ENCODE measurements at places on chromosomes 5 and 9.
A peak's percentile ranks its signal among the peaks of the same experiment; 100 is the strongest.

DNA sequence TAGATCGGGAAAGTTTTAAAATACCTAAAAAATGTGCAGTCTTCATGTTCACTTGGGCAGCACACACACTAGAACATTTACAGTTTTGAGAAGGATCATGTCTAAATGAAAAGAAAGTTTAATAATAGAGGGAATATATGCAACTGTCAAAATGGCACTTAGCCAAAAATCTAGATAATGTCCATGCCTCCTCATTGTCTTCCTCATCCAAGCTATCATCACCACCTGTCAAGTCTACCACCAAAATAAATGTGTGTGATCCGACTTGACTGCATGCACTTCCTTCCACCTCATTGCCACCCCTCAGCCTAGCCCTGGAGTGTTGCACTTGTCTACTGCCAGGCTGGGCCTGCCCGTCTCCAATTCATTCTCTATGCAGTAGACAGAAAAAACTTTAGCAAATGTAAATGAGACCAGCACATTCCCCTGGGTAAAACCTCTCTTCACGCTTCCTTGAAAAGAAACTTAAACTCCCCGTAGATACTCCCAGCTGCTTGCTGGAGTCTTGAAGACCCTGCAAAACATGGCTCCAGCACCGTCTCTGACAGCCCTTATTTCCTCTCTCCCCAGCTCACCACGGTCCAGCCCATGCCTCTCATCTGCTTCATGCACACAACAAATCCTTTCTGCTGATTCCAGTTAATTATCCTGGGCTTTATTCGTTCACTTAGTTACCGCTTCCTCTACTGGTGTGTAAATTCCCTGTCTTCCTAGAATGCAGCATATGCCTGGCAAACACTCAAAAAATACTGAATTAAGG is 66.9 kb downstream of the FANCC start:
- no peak for DNase-seq

GRCh38 chr5:12330381-12330780 is 426.1 kb upstream of the CTNND2 start:
- DNase-seq = no peak

- no peak for DNase-seq
Measured at GRCh38 chr9:8686516-8686915, 886.9 kb upstream of the DMAC1 start.

DNA sequence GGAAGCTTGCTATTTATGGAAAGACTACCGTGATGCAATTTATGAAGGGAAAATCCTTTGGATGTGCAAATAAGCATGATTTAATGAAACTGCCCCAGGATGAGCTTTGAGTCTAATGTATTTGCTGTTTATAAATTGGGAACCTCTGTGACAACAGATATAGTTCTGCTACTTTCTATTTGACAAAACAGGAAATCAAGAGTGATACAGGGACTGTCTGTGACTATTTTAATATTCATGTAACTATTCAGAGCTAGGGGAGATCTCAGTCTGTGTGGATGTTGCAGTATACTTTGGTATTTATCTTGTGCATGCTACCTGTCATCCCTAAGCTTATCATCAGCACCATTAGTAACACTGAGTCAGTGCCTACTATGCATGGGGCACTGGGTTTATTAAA is 132.1 kb downstream of the PDZD2 start:
- DNase-seq = no peak

GRCh38 chr5:68770551-68770950 is 323.3 kb upstream of the SLC30A5 start:
- DNase-seq = no peak

GRCh38 chr9:70600506-70600905 is 186.0 kb upstream of the KLF9 start:
- DNase-seq = no peak

DNA sequence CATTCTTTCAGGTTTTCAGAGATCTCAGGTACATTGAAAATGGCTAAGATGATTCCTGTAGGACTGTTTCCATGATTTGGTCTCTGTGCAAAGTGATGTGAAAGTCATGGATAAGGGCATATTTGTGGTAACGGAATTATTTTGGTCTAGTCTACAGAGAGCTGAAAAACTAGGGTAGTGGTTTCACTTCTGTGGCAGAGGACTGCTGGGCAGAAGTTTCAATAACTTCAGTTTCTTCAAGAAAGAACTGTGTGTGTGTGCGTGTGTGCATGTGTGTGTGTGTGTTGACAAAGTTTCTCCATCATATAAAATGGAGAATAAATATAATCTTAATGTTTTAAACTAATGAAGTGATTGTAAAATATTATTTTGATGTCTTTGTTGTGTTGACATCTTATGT is 4.3 kb downstream of the CNOT8 start:
- DNase-seq = no peak

GRCh38 chr5:40797273-40798011 is 732 bp downstream of the PRKAA1 start:
- DNase-seq = peak; percentile 72

GRCh38 chr9:136052472-136052880 is 42.6 kb downstream of the NACC2 start:
- DNase-seq = no peak

DNA sequence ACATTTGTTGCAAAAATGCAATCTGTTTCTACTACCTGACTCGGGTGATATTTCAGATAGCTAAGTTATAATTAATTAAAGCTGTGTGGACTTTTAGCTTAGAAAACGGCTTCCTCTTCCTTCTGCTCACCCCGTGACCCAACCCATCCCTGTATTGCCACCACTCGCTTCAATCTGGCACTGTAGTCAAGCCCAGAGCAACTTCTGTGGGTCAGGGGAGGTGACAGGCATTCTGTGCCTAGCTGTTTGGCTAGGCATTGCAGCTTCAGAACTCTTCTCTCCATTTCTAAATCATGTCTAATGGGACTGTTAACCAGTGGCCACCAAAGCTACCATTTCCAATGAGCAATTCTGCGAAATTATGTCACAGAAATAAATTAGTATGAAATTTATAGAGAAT is 179.7 kb upstream of the TLX3 start:
- no peak for DNase-seq

DNA sequence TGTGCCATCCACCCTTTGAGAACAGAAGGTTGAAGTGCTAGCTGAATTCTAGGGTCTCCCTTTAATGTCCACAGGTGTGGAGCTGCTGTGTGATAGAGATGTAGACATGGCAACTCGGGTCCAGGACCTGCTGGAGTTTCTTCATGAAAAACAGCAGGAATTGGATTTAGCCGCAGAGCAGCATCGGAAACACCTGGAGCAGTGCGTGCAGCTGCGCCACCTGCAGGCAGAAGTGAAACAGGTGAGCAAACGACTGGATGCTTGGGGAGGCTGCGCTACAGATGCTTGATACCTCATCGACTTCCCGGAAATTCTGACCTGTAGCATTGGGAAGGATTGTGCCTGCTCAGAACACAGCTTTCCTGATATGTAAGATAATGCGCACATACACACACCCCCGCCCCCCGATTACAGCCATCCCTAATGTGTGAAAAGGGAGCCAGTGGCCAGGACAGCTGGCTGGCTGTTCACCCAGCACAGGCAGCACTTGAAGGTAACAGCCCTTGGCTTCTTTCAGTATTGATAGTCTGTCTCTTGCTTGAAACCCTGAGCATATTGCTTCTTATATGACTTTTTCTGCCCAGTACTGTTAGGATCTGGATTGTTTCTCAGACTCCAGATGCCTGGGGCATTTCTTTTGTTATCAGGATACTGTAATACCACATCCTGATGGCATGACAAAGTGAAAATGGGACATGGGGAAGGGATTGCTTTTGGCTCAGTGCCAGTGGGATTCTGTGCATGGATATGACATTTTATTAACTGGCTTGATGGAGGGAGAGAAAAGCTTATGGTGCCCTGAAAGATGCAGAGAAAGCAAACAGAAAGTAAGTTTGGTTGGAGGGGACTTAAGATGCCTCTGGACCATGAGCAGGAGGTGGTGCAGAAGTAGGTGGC is 216.8 kb upstream of the OTULINL start:
- DNase-seq = no peak

DNA sequence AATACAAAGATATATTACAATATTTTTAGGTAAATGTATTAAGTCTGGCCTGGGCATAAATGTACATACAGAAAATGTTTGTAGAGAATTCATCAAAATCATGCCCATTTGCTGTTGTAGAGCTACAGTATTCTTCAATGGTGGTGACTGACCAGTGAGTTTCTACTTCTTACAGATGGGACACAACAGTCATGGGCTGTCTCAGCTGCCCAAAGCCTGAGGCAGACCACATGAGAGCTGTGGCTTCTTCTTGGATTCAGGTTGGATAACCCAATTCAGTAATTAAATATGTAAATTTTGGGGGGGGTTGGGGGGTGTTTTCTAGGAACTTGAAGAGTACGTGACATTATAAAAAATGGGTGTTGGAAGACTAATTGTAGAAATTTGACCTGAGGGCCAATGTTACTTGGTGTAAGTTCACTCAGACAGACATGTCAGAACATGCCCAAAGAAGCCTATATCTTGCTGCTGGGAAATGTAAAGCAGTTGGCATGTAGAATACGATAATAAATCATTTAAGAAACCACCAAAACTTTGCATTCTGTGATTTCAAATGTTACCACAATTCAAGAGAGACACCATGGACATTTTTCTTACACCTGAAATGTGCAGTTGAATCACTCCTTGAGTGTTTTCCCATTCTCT is 17.9 kb downstream of the STARD4 start:
- DNase-seq = no peak

- DNase-seq = no peak
Measured at GRCh38 chr9:87635656-87636501, 90.0 kb upstream of the CTSL start.

DNA sequence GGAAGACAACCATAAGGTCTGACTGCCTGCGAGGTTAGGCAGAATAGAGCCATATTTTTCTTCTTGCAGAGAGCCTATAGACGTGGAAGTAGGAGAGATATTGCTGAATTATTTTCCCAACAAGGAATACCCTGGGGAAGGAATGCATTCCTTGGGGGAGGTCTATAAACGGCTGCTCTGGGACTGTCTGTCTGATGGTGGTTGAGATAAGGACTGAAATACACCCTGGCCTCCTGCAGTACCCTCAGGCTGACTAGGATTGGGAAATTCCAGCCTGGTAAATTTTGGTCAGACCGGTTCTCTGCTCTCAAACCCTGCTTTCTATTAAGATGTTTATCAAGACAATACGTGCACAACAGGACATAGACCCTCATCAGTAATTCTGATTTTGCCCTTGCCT is 617.5 kb upstream of the GRIN3A start:
- DNase-seq = no peak

DNA sequence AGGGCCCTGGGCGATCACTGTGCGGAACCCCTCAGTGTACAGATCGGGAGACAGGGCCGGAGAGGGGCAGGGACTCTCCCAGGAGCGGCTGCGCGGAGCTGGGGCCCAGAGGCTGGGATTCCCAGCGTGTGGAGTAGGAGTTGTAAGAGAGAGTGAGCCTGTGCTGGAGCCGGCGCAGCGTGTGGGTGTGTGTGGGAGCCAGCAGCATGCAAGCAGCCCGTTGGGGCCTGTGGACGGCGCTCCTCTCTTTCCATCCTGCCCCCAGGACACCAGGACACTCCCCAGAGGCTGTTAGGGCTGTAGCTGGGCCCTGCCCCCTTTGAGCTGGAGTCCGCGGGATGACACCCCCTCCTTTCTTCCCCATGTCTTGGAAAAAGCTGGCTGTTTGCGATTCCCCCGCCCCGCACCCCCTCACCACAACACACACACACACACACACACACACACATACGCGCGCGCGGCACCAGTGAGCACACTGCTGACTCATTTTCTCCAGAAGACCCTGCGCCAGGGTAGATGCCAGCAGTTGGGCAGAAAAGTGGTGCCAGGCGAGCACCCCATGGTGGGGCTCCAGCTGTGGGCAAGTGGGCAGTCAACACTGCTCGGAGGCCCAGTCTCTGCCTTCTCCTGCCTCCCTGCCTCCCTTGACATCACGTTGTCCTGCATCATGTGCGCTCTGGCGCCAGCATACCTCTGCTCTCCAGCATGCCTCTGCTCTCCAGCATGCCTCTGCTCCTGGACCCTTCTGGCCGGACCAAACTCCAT is 1.5 kb downstream of the COL27A1 start:
- DNase-seq = no peak

DNA sequence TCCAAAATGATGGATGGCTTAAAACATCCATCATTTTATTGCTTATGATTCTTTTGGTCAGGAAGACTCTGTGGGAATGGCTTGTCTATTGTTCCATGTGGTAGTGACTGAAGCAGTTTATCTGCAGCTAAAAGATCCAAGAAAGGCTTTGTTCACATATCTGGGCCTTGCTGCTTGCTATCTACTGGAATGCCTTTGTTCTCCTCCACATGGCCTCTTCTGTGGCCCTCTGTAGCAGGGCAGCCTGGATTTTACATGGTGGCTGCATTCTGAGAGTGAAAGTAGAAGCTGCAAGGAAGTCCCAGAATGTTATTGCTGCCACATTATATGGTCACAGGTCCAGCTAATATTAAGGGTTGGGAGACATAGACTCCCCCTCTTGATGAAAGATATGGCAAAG is 35.1 kb downstream of the DMXL1 start:
- no peak for DNase-seq

DNA sequence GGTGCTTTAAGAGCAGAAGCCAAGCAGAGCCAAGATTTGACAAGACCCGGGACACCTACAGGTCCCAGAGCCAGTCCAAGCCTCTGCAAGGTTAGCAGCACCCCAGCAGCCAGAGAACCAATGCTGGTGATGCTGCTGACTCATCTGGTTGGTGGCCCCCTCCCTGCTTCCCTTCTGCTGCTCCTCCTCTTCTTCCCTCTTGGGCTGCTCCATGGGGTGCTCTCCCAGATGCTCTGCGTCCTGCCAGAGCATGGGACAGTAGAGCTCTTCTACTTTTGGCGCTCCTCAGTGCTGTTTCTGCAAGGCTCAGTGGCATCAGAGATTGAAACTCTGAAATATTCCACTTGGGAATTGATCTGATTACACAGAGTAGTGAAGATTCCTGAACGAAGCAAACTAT is 76.1 kb upstream of the SAP30L start:
- DNase-seq = no peak

- DNase-seq = no peak
Measured at GRCh38 chr5:142202282-142202681, 93.7 kb downstream of the NDFIP1 start.

DNA sequence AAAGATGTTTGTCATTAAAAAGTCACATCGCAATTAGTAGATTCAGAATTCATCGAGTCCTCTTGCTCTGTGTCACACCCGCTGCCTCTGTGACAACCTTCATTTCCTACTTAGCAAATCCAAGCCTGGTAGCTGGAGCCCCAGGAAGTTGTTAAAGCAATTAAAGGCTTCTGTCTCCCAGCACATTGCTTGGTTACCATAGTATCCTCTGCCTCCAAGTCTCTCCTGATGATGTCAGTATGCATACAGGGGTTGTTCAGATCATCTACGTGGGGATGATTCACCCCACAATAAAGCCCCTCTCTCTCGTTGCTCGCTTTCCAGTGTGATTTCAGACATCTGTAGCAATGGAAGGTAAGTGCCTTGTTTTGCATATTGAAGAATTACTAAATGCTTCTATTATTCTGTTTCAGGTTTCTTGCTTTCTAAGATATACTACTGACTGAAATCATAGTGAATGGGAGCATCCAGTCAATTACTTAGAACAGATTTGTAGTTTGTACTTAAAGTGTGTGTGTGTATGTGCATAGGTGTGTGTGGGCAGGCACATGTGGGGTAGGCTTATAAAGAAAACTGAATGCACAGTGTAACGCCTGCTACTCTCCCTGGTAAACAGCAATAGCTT is 52.9 kb downstream of the PAM start:
- no peak for DNase-seq

- DNase-seq = no peak
Measured at GRCh38 chr9:132896906-132897305, 18.2 kb downstream of the SPACA9 start.

Measured in T-helper 22 cell (primary cell).